Hepatocyte (in vitro differentiated cells): ENCODE measurements at places on chromosomes 5 and 9. TPM values are rescaled to one million over a fixed set of nuclear protein-coding genes. Genes with fewer than 3 reads are reported as not detected.

DNA sequence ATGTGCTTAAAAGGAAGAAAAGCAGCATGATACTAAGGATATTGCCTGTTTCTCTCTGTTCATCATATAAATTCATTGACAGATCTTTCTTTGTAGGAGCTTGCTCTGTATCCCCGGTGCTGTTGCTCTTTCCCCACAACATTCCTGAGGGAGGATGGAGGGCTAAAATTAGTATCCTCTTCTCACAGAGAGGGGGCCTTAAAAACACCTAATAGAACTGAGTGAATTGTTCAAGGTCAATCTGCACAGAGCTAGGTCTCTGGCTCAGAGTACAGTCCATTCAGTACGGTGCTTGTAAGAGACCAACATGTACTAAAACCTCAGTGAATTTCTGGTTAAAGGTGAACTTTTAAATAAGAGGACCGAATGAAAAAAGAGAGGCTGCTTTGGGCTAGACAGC, 88.7 kb downstream of the PALM2AKAP2 start:
- no peaks in the 10 kb centered on the region for H3K4me1 ChIP-seq
- no peak for DNase-seq
- H3K4me3 ChIP-seq: no peak overlapping the region
- no peak overlapping the region for H3K27ac ChIP-seq
- no peaks in the 10 kb centered on the region for H3K36me3 ChIP-seq

DNA sequence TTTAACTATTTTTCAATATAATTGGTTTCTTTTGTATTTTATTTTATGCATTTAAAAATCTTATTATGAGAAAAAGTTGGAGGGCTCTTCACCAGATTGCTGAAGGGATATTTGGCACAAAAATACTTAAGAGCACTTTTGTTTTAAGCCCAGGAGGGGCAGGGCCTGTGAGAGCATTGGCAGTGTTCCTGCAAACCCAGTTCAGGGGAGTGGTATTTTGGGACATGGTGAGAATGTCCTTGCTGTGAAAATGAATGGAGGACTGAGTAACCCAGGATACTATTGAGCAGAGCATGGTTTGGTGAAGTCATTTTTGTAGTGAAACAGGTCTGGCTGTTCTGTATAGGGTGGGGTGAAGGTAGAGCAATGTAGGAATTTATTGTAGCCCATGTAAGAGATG, 121.4 kb downstream of the KCTD16 start:
- H3K4me1 ChIP-seq: no peaks in the 10 kb centered on the region
- no peak overlapping the region for H3K4me3 ChIP-seq
- DNase-seq: no peak
- H3K27me3 ChIP-seq: no peaks in the 10 kb centered on the region
- no peak overlapping the region for H3K27ac ChIP-seq
- H3K36me3 ChIP-seq: no peaks in the 10 kb centered on the region

- no peaks in the 10 kb centered on the region for H3K36me3 ChIP-seq
- no peak overlapping the region for H3K4me3 ChIP-seq
- no peak for DNase-seq
- H3K27me3 ChIP-seq: peaks cover 5% of the 10 kb centered on the region
- peaks cover 11% of the 10 kb centered on the region for H3K4me1 ChIP-seq
- H3K27ac ChIP-seq: no peak overlapping the region
These were observed 205.7 kb upstream of the TBCA start for GRCh38 chr5:77981820-77982219.

DNA sequence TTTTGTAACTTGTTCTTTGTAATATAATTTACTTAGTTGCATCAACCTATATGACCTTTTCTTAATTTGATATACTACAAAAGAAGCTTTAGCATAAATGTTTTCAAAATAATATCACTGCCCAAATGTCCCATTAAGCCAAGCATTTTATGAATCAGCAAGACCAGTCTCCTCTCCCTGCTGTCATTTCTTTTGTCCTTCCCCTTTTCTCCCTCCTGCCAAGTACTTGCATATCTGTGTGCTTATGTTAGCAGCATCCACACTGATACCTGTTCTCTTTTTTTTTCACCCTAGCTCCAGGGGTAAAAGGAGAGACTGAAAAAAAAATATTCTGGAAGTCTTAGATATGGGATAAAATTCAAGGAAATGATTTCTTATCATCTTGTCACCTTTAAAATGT, 69.7 kb downstream of the ZSWIM6 start:
- H3K27ac ChIP-seq: no peak overlapping the region
- no peaks in the 10 kb centered on the region for H3K27me3 ChIP-seq
- H3K4me3 ChIP-seq: no peak overlapping the region
- H3K4me1 ChIP-seq: peaks cover 3% of the 10 kb centered on the region

The TMEM215 gene
- 0.40 and 0.43 TPM in 2 replicates for total RNA-seq

The BNC2 gene
- 16.5 and 20.7 TPM in 2 replicates for total RNA-seq

The SPINK14 gene
- total RNA-seq: not detected in 2 replicates
